ENCODE measurements at places on chromosomes 6 and 20.

DNA sequence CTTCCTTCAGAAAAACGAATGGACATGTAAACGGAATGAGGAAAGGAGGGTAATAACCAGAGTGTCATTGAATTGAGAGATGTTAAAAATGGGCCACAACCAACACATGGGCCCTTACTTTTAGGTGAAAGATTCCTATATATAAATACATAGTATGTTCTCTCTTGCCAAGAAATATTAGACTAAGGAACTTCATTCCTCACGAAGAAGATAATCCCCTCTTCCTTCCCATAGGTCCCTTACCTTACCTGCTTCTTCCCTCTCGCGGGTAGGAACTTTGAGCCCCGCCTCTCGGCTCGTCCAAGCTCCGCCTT, 295 bp upstream of the TBC1D22B start:
- DNase-seq: no peak

DNA sequence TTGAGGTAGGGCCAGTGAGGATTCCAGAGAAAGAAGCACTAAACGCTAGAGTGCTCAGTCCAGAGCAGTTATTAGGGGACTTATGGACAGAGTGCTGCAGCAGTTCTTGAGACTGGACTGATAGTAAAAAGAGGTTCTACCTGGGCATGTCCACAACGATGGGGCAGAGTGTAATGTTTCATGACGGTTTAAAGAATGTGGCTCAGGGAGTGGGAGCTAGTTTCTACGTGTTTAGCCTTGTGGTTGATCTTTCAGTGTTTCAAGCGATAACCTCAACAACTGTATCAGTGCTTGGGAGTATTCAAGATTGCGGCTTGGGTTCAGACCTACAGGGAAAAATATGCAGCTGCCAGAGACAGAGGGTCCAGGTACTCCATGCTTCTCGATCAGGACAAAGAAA, 67.1 kb downstream of the TULP4 start:
- DNase-seq: no peak

DNA sequence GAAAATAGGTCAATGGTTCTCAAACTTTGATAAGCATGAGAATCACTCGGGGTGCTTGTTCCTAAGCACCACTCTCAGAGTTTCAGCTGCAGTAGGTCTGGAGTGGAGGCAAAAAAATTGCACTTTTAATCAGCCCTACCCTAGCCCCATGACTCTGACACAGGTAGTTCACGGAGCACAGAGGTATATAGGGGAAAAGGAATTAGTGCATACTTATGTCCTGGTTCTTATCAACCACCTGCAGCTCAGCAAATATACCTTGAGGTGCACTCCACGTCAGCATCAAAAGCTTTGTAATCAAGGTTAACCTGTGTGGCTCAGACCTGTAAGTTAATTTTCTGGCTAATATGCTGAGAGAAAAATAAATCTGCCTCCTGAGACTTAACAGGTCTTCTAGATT, 138.8 kb upstream of the HMGN3 start:
- DNase-seq: no peak

GRCh38 chr6:80336911-80337310, 230.4 kb downstream of the BCKDHB start:
- no peak for DNase-seq

Measured in NCI-H774 (cell line).